ENCODE measurements at places on chromosomes 16 and 17. TPM values are rescaled to one million over a fixed set of nuclear protein-coding genes. Genes with fewer than 3 reads are reported as not detected.

ZNF624 gene
- total RNA-seq = 7.2 TPM

CRYM gene
- 4.4 TPM for total RNA-seq

BAIAP3 gene
- 0.33 TPM for total RNA-seq

CALB2 gene
- 0.50 TPM for total RNA-seq

TBC1D3 gene
- not detected for total RNA-seq

KRT222 gene
- 1.00 TPM for total RNA-seq

MRPL10 gene
- 22.5 TPM for total RNA-seq

TMEM114 gene
- not detected for total RNA-seq

CLEC10A gene
- not detected for total RNA-seq

TBC1D3E gene
- total RNA-seq = not detected

SPATA22 gene
- total RNA-seq = not detected

RMI2 gene
- 19.4 TPM for total RNA-seq

C16orf96 gene
- total RNA-seq = not detected

IRX3 gene
- 0.12 TPM for total RNA-seq

SCNN1B gene
- not detected for total RNA-seq

ALDH3A1 gene
- not detected for total RNA-seq

ZACN gene
- 0.12 TPM for total RNA-seq

ST6GALNAC1 gene
- not detected for total RNA-seq

PERCC1 gene
- total RNA-seq = not detected

All from uterine smooth muscle cell (primary cell).